ENCODE measurements at places on chromosomes 4 and X. TPM values are rescaled to one million over a fixed set of nuclear protein-coding genes. Genes with fewer than 3 reads are reported as not detected.

Gene SLC6A14
- total RNA-seq, result not detected

Gene NR0B1
- not detected for total RNA-seq

Gene MAGED4B
- 0.42 TPM for total RNA-seq

Gene LONRF3
- 0.35 TPM for total RNA-seq

Gene ATP1B4
- total RNA-seq, result not detected

Gene SYP
- total RNA-seq, result 2.7 TPM

Gene PCYT1B
- total RNA-seq, result not detected

Gene ABHD18
- 22.8 TPM for total RNA-seq

Gene BRS3
- total RNA-seq, result not detected

Gene JADE3
- 0.64 TPM for total RNA-seq

Gene FGA
- not detected for total RNA-seq

Gene HPF1
- 19.8 TPM for total RNA-seq

Gene NPY1R
- not detected for total RNA-seq

Gene YY2
- 2.0 TPM for total RNA-seq

Gene UGT2B17
- not detected for total RNA-seq

Gene DUX4
- total RNA-seq, result not detected

GRCh38 chr4:16838226-16838875 is 60.1 kb downstream of the LDB2 start:
- no peaks in the 10 kb centered on the region for H3K4me1 ChIP-seq
- H3K36me3 ChIP-seq, result no peaks in the 10 kb centered on the region
- H3K4me3 ChIP-seq, result no peak overlapping the region

- no peaks in the 10 kb centered on the region for H3K27me3 ChIP-seq
- no peak overlapping the region for H3K27ac ChIP-seq
- no peak for DNase-seq
- no peak overlapping the region for H3K4me3 ChIP-seq
- no peaks in the 10 kb centered on the region for H3K36me3 ChIP-seq
- no peaks in the 10 kb centered on the region for H3K4me1 ChIP-seq
Measured at GRCh38 chrX:108169768-108170167, 78.2 kb downstream of the ATG4A start.

DNA sequence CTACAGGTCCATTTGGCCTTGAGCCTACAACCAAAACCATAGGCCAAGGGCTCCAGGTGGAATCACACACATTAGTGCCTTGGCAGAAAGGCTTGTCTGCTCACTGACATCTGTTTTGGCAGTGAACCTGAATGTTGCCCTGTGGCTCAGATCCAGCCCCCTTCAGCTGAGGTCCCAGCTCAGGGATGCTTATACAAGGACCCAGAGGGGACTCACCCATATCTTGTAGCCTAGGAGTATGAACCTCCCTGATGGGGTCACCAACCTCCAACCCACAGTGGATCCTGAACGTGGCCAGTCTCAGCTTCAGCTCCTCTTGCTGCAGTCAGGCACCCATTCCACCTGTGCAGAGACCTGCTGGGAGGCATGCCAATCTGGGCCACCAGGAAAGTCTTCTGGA is 50.8 kb upstream of the HMX1 start:
- no peak overlapping the region for H3K27ac ChIP-seq
- H3K36me3 ChIP-seq, result no peaks in the 10 kb centered on the region
- no peak for DNase-seq
- no peaks in the 10 kb centered on the region for H3K4me1 ChIP-seq
- H3K27me3 ChIP-seq, result peaks cover 3% of the 10 kb centered on the region

DNA sequence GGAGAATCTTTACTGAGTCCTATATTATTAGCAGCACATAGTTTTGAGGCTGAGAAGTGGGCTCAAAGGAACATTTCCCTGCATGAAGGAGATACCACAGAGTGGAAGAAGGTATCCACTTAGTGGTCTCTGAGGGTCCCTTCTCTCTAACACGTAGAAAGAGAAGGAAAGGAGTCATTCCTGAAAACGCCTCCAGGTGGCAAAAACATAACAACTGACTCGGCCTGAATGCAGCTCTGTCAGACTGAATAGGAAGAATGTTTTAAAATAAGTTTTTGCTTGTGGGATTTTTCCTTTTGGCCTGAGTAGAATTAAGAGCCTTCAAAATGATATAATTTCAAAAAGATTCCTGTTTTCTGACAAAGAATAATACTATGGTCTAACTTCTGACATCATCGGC is 23.3 kb downstream of the RPGR start:
- no peak overlapping the region for H3K4me3 ChIP-seq
- H3K36me3 ChIP-seq, result no peaks in the 10 kb centered on the region

- no peak overlapping the region for H3K4me3 ChIP-seq
- H3K4me1 ChIP-seq, result no peaks in the 10 kb centered on the region
- no peak overlapping the region for H3K27ac ChIP-seq
Measured at GRCh38 chrX:568311-568710, 62.3 kb upstream of the SHOX start.

GRCh38 chr4:76201276-76201675 is 12.3 kb downstream of the SCARB2 start:
- H3K36me3 ChIP-seq, result peaks cover 2% of the 10 kb centered on the region
- no peak for DNase-seq
- no peak overlapping the region for H3K27ac ChIP-seq
- peaks cover 35% of the 10 kb centered on the region for H3K4me1 ChIP-seq

DNA sequence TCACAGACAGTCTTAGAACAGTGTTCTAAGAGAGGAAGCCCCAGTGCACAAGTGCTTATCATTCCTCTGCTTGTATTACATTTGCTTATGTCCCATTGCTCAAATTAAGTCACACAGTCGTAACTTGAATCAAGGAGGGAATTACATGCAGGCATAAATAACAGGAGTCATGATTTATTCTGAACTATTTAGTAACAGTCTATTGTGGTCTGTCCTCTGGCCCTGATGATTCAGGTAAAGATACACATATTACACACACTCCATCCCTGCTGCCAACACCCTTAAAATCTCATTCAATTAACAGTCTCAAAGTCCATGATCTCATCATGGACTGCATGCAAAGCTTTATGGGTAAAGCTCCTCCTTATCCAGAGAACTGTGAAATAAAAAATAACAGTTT is 60.1 kb downstream of the GRIA2 start:
- DNase-seq, result no peak
- no peaks in the 10 kb centered on the region for H3K4me1 ChIP-seq
- no peaks in the 10 kb centered on the region for H3K27me3 ChIP-seq

DNA sequence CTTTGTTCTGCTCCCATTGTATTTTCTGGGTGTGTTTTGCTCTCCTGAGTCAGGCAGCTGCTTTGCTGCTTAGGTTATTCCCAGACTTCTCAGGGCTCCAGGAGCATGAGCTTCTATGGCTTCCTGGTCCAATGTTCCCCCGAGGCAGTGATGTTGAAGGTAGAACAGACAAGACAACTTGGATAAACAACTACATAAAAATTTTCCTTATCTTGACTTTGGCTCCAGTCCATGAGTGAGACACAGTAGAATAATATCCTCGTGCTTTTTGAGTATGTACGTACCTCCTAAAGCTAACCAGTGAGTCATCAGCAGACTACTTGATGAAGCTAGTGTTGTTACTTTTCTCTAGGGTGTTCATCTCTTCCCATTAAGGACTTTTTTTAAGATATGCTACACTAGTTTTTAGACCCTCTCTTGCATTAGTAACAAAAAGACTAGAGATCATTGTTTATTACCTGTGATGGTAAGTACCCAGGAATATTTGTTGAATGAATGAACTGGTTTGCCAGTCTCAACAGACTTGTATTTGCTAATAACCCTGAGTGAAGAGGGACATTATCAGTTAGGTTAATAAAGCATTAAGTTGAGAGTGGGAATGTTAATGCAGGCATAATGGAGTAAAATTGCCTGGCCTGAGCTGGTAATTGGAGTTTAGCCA is 131.9 kb downstream of the FHIP1A start:
- H3K4me3 ChIP-seq, result no peak overlapping the region
- DNase-seq, result no peak
- H3K27ac ChIP-seq, result no peak overlapping the region
- H3K36me3 ChIP-seq, result no peaks in the 10 kb centered on the region

- no peak overlapping the region for H3K4me3 ChIP-seq
- no peaks in the 10 kb centered on the region for H3K36me3 ChIP-seq
- H3K27me3 ChIP-seq, result no peaks in the 10 kb centered on the region
- no peak overlapping the region for H3K27ac ChIP-seq
- H3K4me1 ChIP-seq, result no peaks in the 10 kb centered on the region
Measured at GRCh38 chr4:63728480-63729177, 680.6 kb downstream of the TECRL start.

DNA sequence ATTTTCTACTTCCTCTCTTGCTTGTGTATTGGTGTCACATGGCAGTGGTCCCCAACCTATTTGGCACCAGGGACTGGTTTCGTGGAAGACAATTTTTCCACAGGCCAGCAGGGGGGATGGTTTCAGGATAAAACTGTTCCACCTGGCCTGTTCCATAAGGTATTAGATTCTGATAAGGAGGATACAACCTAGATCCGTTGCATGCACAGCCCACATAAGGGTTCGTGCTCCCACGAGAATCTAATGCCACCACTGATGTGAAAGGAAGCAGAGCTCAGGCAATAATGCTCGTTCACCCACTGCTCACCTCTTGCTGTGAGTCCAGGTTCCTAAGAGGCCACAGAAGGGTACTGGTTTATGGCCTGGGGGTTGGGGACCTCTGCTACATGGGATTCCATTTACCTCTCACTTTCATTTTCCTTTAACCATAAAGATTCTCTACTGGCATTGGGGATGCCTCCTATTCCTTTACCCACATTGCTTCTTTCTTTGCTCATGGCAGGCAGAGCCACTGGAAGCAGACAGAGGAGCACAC is 38.1 kb downstream of the SEC31A start:
- H3K27me3 ChIP-seq, result no peaks in the 10 kb centered on the region
- peaks cover 62% of the 10 kb centered on the region for H3K36me3 ChIP-seq
- peak overlapping the region; percentile 27 for H3K27ac ChIP-seq
- DNase-seq, result no peak
- peaks cover 12% of the 10 kb centered on the region for H3K4me1 ChIP-seq

DNA sequence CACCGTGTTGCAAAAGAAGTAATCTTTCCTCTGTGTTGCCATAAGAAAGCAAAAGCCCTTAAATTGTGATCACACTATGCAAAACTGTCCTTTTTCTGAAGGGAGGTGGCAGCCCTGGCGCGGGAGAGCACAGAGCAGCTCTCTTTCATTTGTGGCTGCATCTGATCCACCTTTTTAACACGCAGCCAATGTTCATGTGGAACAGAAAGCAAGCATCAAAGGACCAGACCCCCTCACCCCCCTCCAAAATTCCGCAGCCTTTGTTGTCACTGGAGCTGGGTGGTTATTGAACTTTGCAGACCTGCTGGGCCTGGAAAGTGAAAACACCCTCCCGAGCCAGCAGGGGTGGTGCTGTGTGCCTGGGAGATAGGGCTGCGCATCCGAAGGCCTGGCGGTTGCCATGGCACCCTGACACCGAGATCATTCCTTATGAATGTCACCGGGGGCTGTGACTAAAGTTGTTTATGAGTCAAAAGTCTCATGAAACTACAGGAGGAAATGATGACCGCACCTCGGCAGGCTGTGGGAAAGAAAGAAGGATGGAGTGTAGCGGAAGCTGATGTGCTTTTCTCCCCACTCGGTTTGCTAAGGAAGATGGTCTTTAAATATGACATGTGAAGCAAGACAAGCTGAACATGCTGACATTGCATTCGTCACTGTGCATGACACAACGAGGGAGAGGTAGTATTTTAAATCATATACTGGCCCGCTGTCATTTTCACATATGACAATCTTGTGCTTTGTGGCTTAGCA is 367.4 kb downstream of the UNC5C start:
- no peak overlapping the region for H3K27ac ChIP-seq
- H3K4me1 ChIP-seq, result peaks cover 5% of the 10 kb centered on the region
- H3K4me3 ChIP-seq, result no peak overlapping the region
- no peaks in the 10 kb centered on the region for H3K36me3 ChIP-seq
- H3K27me3 ChIP-seq, result no peaks in the 10 kb centered on the region

DNA sequence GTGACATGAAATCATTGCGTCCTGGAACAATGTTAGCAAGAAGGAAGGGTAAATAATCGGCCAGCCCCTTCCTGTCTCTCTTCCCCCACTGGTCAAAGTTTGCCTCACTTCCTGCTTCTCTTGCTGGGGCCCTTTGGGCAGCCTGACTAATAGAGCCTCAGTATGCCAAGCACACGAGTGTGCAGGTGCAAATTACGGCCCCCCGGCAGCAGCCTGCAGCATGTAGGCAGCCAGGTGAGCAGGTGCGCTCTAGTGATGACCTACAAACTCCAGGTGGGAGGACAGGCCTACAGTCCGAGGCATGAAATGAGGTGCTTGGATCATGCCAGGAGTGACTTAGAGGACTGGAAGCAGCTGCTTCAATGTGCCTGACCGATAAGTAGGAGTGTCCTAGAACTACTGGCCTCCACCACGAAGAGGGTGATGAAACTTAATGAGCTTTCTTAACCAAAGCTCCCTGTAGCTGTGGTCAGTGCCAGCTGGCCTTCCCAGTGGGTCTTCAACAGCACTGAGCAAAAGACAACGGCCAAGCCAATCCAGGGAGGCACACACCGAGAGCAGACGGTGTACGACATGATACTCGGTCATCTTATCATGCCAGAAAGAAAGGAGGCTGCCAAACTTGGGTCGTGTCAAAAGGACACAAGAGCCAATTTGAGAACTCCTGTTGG is 26.1 kb upstream of the FAT1 start:
- no peaks in the 10 kb centered on the region for H3K4me1 ChIP-seq
- H3K4me3 ChIP-seq, result no peak overlapping the region
- H3K36me3 ChIP-seq, result no peaks in the 10 kb centered on the region
- H3K27ac ChIP-seq, result no peak overlapping the region

GRCh38 chr4:98110214-98110613 is 33.1 kb downstream of the STPG2 start:
- no peak overlapping the region for H3K4me3 ChIP-seq
- no peaks in the 10 kb centered on the region for H3K36me3 ChIP-seq
- peaks cover 11% of the 10 kb centered on the region for H3K27me3 ChIP-seq
- H3K27ac ChIP-seq, result no peak overlapping the region
- no peak for DNase-seq

GRCh38 chr4:4866124-4866865 is 6.8 kb downstream of the MSX1 start:
- no peak for DNase-seq
- H3K27me3 ChIP-seq, result peaks cover 78% of the 10 kb centered on the region
- no peaks in the 10 kb centered on the region for H3K36me3 ChIP-seq
- peak overlapping the region; percentile 19 for H3K4me3 ChIP-seq
- H3K4me1 ChIP-seq, result peaks cover 11% of the 10 kb centered on the region

- peak overlapping the region; percentile 99 for H3K4me3 ChIP-seq
- H3K27me3 ChIP-seq, result peaks cover 32% of the 10 kb centered on the region
- peaks cover 23% of the 10 kb centered on the region for H3K4me1 ChIP-seq
- no peaks in the 10 kb centered on the region for H3K36me3 ChIP-seq
Measured at GRCh38 chr4:148442832-148443511, 758 bp upstream of the NR3C2 start.

DNA sequence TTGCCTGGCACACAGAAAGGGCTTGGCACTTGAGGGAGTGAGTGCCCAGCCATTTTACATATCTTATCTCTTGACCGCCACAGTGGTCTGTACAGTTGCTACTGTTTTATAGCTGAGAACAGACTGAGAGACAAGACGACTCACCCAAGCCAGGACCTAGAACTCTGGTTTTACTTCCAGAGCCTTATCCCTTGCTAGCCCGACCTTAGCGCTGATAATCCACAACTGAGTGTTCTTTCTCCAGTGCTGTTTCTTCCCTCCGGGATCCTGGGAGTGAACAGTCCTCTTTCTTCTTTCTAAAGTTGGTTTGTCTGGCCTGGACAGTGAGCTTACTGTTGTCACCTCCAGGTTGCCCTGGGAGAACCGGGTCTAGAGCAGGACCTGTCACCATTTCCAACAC is 52.5 kb upstream of the TADA2B start:
- peaks cover 37% of the 10 kb centered on the region for H3K36me3 ChIP-seq
- no peak for DNase-seq
- no peaks in the 10 kb centered on the region for H3K27me3 ChIP-seq
- H3K27ac ChIP-seq, result no peak overlapping the region
- H3K4me1 ChIP-seq, result peaks cover 71% of the 10 kb centered on the region
- H3K4me3 ChIP-seq, result no peak overlapping the region

GRCh38 chr4:87950493-87950892 is 25.0 kb upstream of the SPP1 start:
- H3K27ac ChIP-seq, result no peak overlapping the region
- H3K36me3 ChIP-seq, result no peaks in the 10 kb centered on the region
- H3K4me3 ChIP-seq, result no peak overlapping the region
- H3K4me1 ChIP-seq, result no peaks in the 10 kb centered on the region
- H3K27me3 ChIP-seq, result peaks cover 21% of the 10 kb centered on the region
